IPS DF 6.9 (cell line): ENCODE measurements at places on chromosomes 11 and 22.

DNA sequence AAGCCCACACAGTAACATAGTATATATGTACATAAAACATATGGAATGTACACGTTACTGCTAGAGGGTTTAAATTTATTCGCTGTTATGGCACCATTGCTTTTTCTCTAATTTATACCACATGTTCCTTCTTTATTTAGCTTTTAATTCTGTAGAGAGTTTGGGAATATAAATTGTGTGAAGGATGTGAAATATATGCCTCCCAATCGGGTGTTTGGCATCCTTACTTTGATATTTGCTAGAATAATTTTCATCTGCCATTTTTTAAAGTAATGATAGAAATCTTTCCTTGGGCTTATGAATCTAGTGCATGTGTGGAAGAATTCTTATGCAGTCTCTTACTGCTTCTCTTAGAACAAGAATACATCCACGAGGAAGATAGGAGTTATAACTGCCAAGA, 509.8 kb upstream of the RAG2 start:
- DNase-seq, result no peak

- DNase-seq, result no peak
Observed at GRCh38 chr22:29820961-29821290, 17.1 kb downstream of the ASCC2 start.

- no peak for DNase-seq
Observed at GRCh38 chr11:60743058-60743457, 13.6 kb upstream of the MS4A15 start.

- peak; percentile 95 for DNase-seq
Observed at GRCh38 chr11:69131644-69132300, 24.0 kb upstream of the SMIM38 start.

DNA sequence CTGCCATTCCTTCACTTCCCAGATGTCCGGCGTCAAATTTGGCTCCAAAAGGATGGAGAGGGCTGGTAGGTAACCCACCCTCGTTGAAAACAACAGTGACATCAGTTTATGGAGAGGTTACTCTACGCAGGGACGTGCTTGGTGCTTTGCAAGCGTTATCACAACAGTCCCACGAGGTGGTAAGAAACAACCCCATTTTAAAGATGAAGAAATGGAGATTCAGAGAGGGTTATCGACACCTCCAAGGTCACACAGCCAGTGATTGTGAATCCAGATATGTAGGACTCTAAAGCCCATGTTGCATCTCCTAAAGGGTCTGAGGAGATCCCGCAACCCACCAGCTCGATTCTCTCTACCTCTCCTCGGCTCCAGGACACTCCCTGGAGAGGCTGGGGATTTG, 773 bp downstream of the MIAT start:
- DNase-seq, result no peak

- peak; percentile 73 for DNase-seq
Observed at GRCh38 chr11:60334005-60334620, 7.1 kb downstream of the MS4A6E start.

DNA sequence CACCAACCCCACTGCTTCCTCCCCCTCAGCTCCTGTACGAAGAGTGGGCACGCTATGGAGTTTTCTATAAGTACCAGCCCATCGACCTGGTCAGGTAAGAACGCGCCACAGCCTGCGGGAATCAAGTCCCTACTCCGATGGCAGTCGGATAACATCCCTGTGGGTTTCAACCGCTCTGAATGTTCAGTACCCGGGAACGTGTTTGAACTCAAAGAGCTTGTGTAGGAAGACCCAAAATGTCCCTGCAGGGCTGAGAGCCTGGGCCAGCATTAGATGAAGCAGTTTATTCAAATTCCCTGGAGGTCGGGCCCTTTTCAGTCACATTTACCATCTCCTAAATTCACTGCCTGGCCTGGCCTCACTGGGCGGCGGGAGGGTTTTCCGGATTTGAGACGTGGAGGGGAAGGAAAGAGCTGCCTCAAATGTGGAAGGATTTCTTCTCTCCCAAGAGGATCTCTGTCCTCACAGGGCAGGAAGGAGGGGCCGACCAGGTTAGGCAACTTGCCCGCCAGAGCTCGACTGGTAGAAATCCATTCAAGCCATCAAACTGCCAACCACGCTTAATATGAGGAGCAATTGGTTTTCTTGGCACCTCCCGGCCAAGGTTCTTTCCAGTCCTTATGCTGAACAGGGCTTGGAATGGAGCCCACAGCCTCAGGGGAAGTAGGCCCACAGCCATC, 46.3 kb downstream of the ANO1 start:
- no peak for DNase-seq

DNA sequence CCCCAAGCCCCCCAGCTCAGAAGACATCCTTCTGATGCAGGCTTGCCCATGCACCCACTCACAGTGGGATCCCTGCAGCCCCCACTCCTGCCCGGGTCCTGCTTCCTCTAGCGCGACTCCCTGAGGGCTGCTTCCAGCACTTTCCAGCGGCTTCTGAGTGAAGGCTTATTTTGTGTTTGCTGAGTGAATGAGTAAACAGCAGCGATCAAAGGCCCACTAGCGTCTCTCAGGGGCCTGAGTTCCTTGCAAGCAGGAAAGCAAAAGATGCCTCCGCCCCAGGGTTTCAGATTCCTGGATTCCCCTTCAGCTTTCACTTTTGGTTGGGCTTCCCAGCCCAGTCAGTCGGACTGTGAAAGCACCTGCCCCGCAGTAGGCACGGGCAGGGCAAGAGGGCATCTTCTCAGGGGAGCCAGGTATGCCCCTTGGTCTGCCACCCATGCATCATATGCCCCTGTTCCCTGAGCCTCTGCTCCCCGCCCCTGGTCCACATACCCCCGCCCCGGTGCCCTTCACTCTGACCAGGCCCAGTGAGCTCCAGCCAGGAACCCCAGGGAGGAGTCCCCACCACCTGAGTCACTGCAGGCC, 9.2 kb downstream of the FADD start:
- no peak for DNase-seq

DNA sequence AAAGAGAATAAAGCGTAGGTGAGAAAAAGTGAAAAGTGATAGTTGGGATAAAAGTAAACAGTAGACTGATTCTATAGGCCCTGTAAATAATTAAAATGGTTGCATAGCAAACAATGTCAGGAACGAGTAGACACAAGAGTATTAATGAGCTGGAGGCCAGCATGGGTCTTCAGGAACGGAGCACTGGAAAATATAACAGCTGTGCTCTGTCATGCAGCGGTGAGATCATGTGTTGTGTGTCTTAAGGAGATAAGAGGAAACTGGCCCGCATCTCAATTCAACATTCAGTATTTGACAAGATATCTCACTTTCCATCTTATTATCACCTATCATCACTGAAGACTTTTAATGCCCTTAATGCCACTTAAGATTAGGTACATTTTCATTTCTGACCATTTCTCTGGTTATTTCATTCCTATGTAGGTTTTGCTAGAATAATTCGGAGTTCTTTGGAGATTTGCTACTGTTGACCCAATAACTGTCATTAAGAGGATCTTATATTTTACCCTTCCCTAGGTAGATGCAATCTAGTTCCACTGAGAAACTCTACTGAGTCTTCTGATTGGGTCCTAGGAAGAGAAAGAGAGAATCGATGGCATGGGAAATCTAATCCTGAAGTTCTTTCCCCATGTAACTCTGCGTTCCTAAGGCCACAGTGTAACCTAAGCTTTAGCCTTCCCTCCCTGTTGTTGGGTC, 35.5 kb upstream of the VWA5A start:
- no peak for DNase-seq

DNA sequence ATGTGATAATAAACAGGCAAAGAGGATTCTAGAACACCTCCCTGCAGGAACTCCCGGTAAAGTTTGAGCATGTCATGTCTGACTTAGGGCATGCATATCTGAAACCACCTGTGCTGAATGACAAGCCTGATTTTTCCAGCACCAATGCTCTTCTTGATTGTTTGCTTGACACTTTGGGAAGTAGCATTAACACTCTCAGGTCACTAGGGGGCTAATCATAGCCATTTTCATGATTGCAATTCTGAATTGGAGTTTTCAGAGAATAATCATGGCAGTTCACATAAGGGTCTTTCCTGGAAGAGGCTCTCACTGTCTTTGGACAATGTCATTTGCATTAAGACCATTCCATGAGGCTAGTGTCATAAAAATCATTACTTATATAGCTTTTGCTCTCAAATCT, 234.4 kb upstream of the MTNR1B start:
- no peak for DNase-seq

GRCh38 chr11:60912851-60913528, 968 bp upstream of the TMEM109 start:
- no peak for DNase-seq

GRCh38 chr11:46451759-46452158, 60.2 kb upstream of the CHRM4 start:
- no peak for DNase-seq

DNA sequence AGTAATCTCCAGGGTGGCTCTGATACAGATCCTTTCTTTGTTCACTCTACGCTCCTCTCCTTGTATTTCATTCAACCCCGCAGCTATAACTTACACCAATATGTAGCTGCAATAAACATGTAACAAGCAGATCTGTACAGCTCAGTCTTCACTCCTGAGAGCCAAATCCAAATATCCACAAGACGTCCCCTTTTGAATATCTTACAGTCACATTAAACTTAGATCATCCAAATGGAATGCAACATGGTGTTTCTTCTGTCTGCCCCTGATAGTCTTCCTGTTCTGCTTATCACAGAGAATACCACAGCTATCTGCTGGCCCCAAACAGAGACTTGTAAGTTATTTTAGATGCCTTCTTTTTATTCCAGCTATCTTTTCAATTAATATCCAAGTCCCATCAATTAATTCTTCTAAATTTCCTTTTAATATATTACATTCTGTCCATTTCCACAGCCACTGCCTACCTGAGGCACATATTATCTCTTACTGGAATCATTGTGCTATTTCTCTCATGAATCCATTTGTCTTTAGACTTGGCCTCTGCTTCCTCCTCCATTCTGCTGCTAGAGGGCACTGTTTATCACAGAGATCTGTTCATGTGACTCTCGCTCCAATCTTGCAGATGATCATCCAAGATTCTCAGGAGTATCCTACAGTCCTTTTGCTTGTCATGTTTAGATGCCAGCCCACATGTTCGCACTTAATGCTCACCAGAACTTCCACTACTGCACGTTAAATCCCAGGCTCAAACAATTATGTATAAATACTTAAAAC, 908.6 kb downstream of the NTM start:
- no peak for DNase-seq

- DNase-seq, result no peak
Observed at GRCh38 chr11:113967361-113967760, 7.5 kb upstream of the HTR3A start.

- DNase-seq, result no peak
Observed at GRCh38 chr22:26756675-26757293, 99.4 kb downstream of the MIAT start.

DNA sequence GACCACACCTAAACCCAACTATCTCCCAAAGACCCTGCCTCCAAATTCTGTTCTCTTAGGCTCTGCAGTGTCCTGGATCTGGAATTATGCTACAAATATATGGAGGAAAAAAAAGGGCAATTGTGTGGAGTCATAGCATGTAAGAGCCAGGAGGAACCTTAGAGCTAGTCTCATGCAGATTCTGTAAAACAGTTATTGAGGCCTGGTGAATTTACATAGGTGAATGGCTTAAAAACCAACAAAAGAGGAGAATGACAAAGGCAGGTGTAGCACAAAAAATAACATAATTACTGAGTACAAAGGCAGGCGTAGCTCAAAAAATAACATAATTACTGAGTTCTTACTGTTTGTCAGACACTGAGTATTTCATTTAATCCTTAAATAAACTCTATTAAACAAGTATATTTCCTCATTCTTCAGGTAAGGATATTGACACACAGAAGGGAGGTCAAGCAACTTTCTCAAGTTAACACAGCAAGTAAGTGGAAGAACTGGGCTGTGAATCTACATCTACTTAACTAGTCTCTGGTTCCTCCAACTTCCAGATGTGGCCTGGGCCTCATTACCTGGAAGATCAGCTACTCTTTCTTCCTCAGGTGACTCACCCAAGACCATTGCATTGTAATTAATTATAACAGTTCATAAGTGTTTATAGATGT, 938.9 kb upstream of the TENM4 start:
- no peak for DNase-seq

- no peak for DNase-seq
Observed at GRCh38 chr11:133922078-133922870, 34.5 kb downstream of the IGSF9B start.

- DNase-seq, result no peak
Observed at GRCh38 chr11:92653454-92653853, 316.0 kb upstream of the MTNR1B start.

GRCh38 chr11:116990061-116990473, 108.2 kb downstream of the SIK3 start:
- DNase-seq, result no peak

DNA sequence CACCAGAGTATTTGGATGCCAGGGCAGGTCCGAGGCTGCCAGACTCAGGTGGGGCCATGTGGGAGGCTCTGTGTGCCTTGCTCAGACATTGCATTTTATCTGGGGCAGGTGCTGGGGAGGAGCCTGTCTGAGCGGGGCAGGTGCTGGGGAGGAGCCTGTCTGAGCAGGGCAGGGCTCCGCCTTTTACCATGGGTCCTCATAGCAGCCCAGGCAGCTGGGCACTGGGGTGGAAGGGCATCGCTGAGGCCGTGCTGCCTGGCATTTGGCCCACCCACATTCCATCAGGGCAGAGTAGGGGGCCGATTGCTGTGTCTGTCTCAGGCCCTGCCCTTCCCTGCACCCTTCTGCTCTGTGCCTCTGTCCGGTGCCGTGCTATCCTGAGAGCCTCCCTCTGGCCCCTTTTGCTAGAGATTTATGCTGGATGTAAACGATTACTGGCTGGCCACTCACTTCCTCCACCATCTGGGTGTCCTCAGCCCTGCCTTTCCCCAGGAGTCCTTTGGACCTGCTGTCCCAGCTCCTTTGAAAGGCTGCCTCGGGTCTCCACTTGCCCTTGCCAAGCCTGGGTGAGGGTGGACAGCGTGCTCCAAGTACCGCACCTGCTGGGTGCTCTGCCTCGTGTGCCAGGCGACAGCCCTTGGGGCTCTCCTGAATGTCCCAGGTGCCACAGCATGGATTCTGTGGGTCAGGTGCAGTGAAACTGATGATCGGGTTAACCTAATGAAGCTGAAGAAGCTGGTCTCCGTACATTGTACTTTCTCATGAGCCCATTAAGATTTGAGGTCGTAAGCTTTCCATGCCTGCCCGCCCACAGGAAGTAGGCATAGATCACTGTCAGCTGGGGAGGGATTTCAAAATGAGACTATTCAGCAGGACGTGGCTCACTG, 281.6 kb downstream of the TBC1D22A start:
- DNase-seq, result no peak

DNA sequence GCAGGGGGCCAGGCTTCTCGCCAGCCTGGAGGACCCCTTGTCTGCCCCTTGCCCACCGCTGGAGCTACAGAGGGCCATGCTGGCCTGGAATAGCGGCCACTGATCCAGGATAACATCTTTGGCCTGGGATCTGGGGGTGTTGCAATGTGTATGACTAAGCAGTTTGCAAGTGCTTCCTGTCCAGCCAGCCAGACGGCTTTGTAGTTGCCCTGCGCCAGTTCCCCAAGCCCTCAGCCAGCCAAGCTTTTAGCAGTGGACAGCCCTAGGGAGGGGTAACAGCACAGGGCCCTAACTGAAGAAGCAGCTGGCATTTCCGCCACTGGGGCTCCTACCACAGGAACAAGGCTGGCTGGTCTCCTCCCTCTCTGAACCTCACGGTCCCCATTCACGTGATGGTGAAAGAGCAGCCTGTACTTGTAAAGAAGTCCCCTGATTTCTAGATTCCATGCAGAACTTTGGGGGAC, 32.1 kb downstream of the UQCR10 start:
- DNase-seq, result no peak

- DNase-seq, result no peak
Observed at GRCh38 chr22:45742866-45743450, 71.3 kb downstream of the ATXN10 start.

- no peak for DNase-seq
Observed at GRCh38 chr11:72856065-72856464, 41.9 kb downstream of the ATG16L2 start.

- no peak for DNase-seq
Observed at GRCh38 chr11:68970921-68971636, 9.7 kb downstream of the MRGPRD start.
